Fibroblast of lung (primary cell): ENCODE measurements at places on chromosomes 1 and 21. TPM values are rescaled to one million over a fixed set of nuclear protein-coding genes. Genes with fewer than 3 reads are reported as not detected.

Gene HTR1D
- not detected in 2 replicates for total RNA-seq

Gene RSPH1
- total RNA-seq = not detected in 2 replicates

DNA sequence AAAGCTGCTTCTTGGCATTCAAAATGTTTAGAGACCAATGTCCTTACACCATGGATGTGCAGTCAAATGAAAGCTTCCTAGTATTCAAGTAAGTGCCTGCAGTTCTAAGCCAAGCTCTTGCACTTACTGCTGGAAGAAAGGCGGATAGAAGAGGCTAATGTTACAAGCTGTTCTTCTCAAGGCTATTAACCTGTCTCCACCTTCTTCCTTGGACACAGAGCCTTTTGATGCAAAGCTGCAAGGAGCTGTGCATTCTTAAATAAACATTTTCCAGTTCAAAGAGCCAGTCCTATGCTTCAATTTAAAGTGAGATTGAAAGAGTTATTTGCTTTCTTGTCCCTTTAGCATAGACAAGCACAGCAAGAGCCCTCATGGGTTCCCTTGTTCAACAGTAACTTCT lies 167.9 kb upstream of the RUNX1 start:
- DNase-seq = no peak
- no peak overlapping the region for H3K27ac ChIP-seq
- no peaks in the 10 kb centered on the region for H3K27me3 ChIP-seq
- H3K36me3 ChIP-seq = no peaks in the 10 kb centered on the region
- peaks cover 6% of the 10 kb centered on the region for H3K4me1 ChIP-seq
- H3K4me3 ChIP-seq = no peak overlapping the region

DNA sequence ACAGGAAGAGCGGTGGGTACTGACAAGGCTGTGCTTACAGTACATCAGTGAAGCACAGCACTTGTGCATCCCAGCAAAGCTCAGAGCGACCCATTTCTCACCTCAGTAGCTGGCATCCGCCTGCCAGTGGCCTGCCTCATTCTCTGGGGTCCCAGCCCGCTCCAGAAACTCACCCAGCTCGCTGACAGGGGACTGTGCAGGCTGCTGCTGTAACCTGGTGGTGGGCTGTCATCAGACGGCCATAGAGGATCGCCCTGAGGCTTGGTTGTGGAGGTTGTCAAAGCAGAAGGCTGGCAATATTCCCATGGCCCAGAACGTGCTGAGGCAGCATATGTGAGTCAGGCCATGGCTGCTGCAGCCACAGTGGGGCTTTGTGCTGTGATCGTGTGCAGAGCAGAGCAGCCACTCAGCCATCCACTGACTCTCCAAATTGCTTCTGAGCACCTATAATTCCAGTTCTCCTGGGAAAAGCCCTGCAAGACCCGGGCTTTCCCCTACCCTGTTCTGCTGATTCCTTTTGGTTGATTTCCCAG lies 13.6 kb upstream of the GPR137B start:
- H3K36me3 ChIP-seq = no peaks in the 10 kb centered on the region
- DNase-seq = no peak
- no peak overlapping the region for H3K27ac ChIP-seq

DNA sequence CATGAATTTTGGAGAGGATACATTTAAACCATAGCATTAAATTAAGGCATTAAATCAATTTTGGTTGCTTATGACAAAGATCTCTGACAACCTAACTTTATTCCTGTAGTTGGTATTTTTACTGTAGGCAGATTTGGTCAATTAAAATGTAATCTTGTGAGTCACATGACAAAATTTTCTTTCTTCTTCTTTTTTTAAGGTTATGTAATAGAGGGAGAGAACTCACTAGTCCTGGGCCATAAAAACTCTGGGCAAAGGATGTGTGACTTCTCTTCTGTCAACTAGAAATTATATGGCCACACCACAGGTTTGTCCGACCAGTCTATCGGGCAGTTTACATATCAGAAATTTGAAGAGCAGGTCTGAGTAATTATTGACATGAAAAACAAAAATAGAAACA lies 181.4 kb downstream of the RYR2 start:
- no peaks in the 10 kb centered on the region for H3K27me3 ChIP-seq
- H3K4me3 ChIP-seq = no peak overlapping the region
- no peak for DNase-seq
- H3K27ac ChIP-seq = no peak overlapping the region
- H3K4me1 ChIP-seq = no peaks in the 10 kb centered on the region
